Lung microvascular endothelial cell (primary cell): ENCODE measurements at places on chromosomes 5 and 9. TPM values are rescaled to one million over a fixed set of nuclear protein-coding genes. Genes with fewer than 3 reads are reported as not detected.

- no peak for DNase-seq
Measured at GRCh38 chr9:8732367-8733075, 932.9 kb upstream of the DMAC1 start.

- DNase-seq: no peak
Measured at GRCh38 chr9:135858491-135859185, 48.7 kb downstream of the CAMSAP1 start.

DNA sequence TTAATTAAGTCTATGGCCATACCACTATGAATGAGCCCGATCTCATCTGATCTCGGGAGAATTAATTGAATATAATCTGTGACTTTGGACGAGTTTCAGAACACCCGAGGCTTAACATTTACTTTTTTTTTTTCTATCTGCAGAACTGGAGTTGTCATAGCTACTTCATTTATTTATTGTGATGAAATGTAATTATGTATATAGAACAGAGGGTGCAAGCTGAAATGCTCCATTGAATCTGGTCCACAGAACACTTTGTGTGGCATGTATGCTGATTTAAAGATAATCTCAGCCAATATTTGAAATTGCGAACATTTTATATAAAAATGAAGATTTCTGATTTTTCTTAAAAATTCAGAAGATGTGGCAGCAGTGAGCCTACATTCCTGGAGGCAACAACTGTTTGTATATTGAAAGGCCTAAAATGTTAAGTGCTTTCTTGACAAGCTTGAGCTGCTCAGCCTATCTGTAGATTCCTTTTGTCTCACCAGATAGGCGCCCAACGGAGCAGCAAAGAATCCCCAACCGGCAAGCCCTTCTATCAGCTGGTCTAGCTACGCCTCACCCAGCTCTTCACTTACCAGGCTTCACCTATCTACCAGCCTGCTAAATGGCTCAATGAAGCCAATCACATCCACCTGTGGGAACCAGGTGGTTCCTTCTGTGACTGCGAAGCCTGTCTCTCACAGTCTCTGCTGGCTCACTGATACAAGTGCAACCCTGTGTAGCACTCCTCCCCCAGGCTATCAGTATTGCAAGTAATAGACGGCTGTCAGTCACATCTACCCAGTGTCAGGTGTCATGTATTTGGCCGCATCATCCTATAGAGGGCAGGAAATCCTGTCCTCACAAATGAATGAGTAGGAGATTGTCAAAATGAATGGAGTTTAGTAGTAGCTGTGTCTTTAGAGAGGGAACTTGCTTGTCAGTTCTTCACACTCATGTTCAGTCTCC is 170.6 kb upstream of the MRPS30 start:
- DNase-seq: no peak

GRCh38 chr5:143536364-143536763 is 132.9 kb upstream of the NR3C1 start:
- DNase-seq: peak; percentile 70

GRCh38 chr9:1458503-1458902 is 408.3 kb downstream of the DMRT2 start:
- peak; percentile 36 for DNase-seq

GRCh38 chr5:6246820-6247437 is 131.4 kb downstream of the MED10 start:
- DNase-seq: no peak

DNA sequence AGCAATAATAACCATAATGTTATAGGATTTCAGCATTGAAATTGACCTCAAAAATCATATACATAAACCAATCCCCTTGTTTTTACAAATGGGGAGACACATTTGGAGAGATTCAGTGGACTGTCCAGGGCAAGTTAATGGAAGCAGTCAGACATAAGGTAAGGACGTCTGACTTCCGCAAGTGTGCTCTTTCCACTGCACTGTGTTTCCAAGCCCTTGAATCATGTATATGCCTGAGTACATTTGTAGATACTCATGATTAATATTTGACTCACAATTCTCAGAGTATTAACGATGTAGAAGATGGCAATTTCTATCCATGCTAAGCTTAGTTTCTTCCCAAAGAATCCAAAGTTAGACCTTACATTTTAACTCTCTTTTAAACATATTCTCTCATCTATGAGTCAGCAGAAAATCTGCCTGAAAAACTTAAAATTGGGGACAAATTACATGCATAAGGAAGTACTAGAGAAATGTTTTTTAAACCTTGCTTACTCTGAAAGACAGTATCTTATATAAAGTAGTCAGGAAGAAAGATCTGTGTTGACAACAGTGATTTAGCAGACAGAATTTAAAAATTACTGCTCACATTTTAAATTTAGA is 165.3 kb downstream of the NFIB start:
- no peak for DNase-seq

DNA sequence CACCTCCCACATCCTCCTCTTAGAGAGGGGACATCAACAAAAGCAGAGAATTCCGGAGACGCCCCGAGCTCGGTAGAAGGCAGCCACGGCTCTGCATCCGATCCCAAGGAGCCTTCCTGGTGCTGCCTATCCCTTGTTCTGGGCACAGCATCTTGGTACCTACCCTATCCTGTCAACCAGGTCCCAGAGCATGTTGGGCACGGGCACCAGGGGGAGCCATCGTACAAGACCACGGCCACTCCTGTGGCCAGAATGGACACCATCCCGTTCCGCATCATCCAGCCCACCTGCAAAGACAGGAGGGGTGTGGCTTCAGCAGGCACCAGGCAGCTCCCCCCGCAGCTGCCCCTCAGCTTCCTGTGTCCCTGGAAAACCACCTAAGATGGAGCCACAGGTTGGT is 62.7 kb upstream of the ZNF354A start:
- DNase-seq: peak; percentile 6

GRCh38 chr5:179134511-179134910 is 74.3 kb downstream of the ZNF354C start:
- no peak for DNase-seq

GRCh38 chr5:150386024-150386855 is 26.5 kb downstream of the CD74 start:
- DNase-seq: no peak

DNA sequence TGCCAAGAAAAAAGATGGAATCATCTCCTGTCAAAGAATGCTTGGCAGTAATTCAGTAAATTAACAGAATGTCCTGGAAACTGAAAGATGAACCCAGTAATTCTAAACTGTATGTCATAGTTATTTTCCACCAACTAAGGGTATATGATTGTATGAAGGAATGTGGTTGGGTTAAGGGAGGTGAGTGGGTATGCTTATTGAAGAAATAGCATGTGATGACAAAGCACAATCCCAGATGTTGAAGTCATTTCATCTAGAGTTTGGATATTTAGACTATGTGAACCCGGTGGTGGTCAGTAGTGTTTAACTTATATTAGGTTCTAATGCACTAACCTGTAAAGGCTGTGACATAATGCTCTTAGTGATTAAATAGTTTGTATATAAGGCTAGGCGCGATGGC is 87.3 kb downstream of the CDKN2A start:
- DNase-seq: peak; percentile 47

DNA sequence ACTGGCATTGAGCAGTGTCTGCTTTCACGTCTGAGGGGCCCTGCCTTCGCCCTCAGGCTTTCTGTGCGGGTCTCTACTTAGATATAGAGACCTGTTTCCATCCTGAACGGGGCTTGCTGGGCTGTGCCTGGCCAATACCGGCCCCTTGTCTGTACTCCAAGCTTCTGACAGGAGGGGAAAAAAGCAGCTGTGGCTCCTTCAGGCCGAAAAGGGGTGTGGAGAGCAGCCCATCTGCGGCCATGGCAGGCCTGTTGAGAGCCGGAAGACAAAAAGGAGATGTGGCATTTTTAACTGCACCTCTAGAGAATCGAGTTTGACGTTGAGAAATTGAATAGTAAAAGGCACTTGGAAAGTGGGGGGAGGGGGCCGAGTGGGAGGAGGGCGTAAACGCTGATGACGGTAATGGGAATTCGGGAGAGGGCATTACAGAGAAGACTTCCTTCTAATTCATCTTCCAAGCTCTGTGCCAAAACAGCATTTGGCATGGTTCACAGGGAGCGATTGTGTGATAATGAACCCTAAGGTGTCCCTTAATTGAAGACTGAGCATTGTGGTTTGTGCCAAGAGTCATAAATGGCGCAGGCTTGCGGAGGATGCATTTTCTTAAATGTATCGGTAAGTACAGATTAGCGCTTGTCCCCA is 25.1 kb upstream of the PRDM12 start:
- no peak for DNase-seq

- no peak for DNase-seq
Measured at GRCh38 chr9:9536523-9536922, 1076.3 kb downstream of the PTPRD start.

GRCh38 chr5:10556289-10556807 is 7.5 kb upstream of the ANKRD33B start:
- peak; percentile 46 for DNase-seq

GRCh38 chr9:130682421-130683121 is 11.0 kb upstream of the EXOSC2 start:
- peak; percentile 82 for DNase-seq

DNA sequence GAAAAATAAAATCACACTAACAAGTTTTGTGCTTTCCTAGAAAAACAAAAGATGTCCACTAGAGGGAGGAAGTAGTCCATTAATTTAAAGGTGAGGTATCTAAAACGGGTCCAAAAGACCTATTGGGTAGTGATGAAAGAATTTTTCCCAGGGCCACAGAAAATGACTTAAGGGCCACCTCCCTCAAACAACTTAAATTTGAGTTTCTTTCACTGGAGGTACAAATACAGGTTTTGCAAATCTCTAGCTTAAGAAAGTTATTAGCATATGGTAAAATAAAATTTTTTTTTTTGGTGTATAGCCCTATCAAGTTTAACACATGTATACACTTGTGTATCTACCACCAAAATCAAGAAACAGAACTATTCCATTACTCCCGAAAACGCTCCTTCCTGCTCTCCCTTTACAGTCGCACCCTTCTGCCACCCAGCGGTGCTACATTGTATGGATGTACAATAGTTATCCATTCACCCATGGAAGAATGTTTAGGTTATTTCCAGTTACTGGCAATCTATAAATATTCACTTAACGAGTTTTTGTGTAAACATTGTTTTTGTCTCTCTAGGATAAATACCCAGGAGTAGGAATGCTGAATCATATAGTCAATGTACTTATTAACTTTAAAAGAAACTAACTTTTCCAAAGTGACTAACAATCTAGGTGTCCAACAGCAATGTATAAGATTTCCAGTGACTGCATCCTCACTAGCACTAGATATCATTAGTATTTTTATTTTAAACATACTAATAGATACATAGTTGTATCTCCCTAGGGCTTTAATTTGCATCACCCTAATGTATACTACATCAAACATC is 21.9 kb downstream of the DEPDC1B start:
- DNase-seq: peak; percentile 65

- DNase-seq: no peak
Measured at GRCh38 chr5:138711087-138711486, 42.1 kb upstream of the CTNNA1 start.

DNA sequence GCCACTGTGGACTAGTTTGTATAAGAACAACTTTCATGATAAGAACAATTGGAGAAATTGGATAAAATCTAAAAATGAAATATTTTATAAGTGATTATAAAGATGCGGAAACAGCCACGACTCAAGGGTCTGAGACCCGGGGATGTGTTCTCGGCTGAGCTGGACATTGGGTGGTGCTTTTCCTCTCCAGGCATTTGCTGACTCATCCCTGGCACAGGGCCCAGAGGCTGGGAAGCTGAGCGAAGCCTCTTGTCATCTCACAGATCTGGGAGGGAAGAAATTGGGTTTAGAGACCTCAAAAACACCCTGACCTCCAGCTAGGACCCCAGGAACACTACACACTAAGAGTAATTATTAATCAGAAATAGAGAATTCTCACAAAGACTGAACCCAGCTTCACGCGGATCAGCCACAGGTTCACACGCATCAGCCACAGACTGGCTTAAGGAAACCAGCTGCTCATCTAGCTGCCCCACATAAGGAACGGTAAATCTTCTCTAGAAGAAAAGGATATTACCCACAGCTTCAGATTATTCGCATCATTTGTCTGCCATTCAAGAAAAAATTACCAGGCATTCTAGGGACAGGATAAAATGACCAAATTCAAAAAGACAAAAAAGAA is 2.8 kb upstream of the OR2V1 start:
- DNase-seq: peak; percentile 76

GRCh38 chr9:81687521-81688261 is 1.7 kb downstream of the TLE1 start:
- peak; percentile 47 for DNase-seq

DNA sequence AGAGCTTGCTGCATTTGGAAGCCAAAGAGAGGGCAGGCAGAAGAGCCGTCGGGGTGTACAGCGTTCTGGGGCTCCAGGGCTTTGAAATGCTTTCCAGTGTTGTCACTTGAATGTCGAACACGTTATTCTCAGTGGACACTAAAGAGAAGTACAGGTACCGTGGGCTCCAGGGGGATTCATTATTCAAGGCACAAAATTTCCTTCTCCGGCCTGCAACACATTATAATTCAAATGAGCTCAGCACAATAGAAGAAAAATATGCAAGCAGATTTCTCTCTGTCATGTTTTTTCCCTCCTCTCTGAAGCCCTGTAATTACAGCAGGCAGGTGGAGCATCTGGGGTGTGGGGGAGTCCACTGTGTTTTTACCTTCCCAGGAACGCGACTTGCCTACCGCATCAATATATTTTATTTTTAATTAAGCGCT is 293.1 kb downstream of the ZSWIM6 start:
- DNase-seq: no peak

DNA sequence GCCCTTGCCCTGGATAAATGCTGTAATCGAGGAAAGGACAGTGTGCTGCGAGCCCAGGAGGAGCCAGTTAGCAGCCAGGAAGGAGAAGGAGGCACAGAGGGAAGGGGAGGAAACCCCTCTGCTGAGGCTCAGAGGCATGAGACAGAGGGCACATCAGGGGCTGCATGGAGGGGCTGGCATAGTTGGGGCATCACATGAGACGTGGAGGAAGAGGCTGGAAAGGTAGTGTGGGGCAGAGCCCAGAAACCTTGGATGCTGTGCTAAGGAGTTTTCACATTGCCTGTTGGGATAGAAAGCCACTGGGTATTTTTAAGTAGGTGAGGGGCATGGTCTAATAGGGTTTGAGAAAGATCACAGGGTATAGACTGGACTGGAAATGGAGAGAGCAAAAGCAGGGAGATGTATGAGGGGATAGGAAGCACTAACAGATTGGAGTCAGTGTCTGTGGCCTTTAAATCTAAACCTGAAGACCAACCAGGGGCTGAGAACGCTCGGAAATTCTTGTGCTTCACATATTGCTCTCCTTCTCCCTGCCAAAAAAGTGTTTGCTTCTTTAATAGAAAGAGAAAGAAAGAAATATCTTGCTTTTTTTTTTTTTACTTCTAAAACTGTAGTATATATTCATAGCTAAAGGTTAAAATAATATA is 33.0 kb upstream of the ANGPTL2 start:
- DNase-seq: no peak

DNA sequence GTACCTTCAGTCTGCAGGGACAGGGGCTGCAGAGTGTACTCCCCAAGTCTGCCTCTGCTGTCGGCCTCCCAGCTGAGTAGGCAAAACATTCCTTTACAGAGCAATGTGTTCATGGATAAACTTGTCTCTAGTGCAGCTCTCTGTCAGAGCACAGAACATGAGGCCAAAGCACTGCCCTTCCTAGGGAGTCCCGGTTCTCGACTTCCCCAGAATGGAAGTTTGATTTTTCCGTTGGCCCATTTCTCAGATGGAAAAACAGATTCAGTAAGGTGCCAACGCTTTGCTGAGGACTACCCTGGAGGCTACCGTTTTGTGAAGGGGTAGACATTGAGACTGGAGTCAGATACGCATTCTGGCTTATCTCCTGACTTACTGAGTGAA is 422 bp upstream of the TRIM32 start:
- no peak for DNase-seq

Gene COL5A1
- 2.8 and 8.3 TPM in 2 replicates for total RNA-seq

Gene HTR1A
- total RNA-seq: not detected in 2 replicates

Gene SCGB3A2
- total RNA-seq: not detected in 2 replicates

Gene STOML2
- 153 and 167 TPM in 2 replicates for total RNA-seq

Gene BHMT2
- total RNA-seq: 2.4 and 7.7 TPM in 2 replicates

Gene CACNA1B
- under 0.01 TPM in 2 replicates for total RNA-seq

Gene SHB
- 13.3 and 22.6 TPM in 2 replicates for total RNA-seq

Gene CCL28
- total RNA-seq: 0.65 and 2.6 TPM in 2 replicates

Gene TPPP
- total RNA-seq: under 0.01 and 0.44 TPM in 2 replicates
